A549 (cell line): ENCODE measurements at places on chromosomes 7 and 10.
A peak's percentile ranks its signal among the peaks of the same experiment; 100 is the strongest.

DNA sequence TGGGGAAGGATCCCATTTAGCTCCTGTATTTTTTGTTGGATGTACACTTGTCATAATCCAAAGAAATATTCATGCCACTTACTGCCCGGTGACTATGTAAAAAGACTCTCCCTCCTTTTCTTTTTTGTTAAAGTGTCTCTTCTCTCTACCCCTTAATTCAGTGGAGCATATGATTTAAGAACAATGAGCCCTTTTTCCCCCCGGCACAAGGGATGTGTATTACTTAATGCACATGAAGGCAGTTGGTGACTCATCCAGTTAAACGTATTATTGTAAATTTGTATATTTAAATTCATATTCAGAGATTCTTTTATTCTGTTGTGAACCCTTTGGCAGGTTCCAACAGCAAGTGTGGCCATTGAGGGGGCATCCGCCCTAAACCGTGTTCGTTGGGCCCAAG, 241.9 kb downstream of the SLC25A13 start:
- no peak for DNase-seq

- DNase-seq, result no peak
Measured at GRCh38 chr7:37751096-37751495, 67.5 kb downstream of the GPR141 start.

GRCh38 chr7:151176401-151176800, 8.9 kb upstream of the GBX1 start:
- DNase-seq, result no peak

- DNase-seq, result no peak
Measured at GRCh38 chr7:35725280-35725680, 30.3 kb upstream of the HERPUD2 start.

GRCh38 chr10:120105001-120105400, 212.5 kb downstream of the SEC23IP start:
- no peak for DNase-seq

- no peak for DNase-seq
Measured at GRCh38 chr7:151088019-151088855, 2.0 kb downstream of the AGAP3 start.

DNA sequence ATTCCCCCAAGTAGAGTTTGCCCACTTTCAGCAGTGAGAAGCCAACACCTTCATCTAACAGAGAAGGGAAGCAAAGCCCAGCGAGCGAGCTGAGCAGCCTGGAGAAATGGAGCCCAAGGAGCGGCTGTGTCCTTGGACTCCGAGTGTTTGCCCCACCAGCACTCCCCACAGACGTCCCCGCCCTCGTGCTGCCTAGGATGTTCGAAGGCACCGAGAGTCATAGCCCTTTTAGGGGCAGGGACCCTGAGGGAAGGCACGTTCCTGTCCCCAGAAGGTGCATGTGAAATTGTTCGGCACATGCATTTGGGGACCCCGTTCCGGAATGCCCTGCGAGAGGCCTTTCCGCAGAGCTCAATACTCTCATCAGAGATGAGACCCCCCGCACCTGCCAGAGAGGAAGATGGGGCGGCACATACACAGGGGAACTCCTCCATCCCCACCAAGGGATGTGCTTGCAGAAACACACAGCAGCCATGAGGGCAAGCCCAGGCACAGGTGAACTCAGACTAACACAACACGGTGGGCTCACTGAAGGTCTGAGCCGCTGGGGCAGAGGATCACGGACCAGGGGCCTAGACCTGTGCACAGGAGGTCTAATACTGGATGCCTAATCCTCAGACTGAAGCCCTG, 131.0 kb downstream of the DLG5 start:
- no peak for DNase-seq

GRCh38 chr7:44121761-44122420, 1.5 kb downstream of the POLD2 start:
- no peak for DNase-seq

DNA sequence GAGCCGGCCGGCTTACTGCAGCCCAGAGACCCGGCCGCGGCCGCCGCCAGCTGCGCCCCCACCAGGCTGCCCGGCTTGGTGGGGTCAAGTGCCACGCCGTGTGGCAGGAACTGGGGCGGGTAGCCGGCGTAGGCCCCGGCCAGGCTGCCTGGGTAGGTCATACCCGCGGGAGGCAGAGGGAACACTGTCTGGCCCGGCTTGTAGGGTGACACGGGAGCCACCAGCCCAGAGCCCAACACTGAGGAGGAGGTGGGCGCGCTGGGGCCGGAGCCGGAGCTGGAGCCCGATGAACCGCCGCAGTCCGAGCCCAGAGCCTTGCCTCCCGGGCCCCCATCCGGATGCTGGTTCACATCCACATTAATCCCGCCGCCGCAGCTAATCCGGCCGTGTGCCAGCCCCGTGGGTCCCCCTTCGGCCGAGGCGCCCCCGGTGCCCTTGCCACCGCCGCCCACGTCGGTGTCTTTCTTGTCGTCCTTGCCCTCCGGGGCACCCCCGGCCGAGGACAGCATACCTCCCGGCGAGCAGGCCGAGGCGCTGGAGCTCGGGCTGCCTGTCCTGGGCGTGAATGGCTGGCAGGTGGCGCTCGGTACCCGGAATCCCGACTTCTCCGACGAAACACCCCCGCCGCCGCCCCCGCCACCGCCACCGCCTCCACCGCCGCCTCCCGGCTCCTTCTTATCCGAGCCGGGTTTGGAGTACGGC, 2.0 kb downstream of the ZNF503 start:
- DNase-seq, result peak; percentile 64

DNA sequence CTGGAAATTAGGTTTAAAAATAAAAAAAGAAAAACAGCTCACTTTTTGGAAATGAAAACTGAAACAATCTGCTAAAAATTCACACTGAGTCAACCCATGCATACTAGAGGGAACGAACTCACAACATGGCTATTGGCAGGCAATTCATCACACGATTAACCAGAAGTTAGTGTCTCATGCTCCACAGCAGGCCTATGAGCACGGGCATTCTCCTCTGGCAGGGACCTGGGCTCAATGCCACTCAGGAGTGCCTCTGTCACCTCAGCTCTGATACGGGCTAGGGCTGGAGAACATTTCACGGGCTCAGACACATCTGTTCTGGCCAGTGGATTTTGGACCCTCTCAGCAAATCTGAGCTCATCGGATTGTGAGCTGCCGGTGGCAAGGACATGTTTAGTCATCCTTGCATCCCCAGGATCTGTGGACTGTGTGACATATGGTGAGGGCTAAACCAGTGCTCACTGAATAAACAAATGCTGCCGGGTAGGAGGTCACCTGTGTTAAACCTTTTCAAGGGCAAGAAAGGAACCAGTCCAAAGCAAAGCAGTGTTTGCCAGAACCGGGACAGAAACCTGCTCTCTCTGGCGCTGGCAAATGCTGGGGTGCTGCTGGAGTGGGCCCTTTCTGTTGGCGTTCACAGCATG, 40.1 kb downstream of the POLR3A start:
- DNase-seq, result no peak

GRCh38 chr10:127040756-127041155, 135.5 kb downstream of the DOCK1 start:
- DNase-seq, result no peak

DNA sequence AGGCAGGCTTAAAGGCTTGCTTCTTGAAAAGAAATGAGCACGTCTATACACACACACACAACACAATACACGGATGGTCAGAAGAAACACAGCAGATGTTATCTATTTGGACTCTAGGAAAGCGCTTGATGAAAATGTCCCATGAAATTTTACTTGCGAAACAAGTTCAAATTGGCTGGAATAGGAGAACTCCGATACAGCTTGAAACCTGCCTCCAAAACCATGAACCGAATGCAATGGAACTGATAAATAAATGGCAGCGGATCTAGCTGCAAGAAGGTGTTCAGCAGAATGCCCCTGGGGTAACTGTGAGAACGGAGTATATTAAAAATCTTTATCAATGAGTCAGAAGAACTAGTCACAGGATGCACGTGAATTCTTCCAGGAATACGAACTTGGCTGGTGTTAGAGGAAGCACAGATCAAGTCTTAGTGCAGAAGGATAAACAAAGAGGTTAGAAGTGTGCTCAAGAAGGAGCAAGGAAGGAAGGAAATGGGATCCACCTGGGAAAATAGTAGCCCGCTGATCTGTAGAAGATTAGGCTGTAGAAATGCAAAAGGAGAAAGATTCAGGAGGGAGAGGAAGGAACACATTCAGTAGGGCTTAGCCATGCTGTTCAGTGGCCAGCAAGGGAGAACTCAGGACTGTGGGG, 142.0 kb upstream of the PRKCQ start:
- DNase-seq, result peak; percentile 63

GRCh38 chr10:18406136-18406535, 245.3 kb downstream of the NSUN6 start:
- no peak for DNase-seq

GRCh38 chr7:71868797-71869196, 543.3 kb downstream of the CALN1 start:
- DNase-seq, result no peak

DNA sequence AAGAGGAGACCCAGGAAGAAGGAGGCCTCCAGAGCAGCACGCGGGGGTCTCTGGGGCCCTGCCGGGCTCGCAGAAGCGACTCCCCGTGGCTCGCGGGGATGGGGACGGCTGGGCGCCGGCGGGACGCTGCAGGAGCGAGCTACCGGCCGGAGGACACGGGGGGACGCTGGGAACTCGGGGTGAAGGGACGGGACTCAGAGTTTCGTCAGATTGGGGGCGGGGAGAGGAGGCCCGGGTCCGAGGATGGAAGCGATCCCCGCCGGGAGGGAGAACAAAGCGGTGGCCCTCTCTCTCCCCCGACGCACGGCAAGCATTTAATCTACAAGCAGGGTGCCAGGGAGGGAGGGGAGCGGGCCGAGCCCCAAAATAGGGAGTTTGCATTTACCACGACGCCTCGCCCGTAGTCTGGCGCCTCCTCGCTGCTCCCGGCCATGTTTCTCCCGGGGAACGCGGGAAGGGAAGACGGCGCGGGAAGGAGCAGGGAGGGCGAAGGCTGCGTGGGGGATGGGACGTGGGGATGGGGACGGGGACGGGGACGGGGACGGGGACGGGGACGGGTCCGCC, at the start of gene PRTFDC1:
PRTFDC1 (minus strand) TSS at position 464 of the 564 bp plus-strand sequence; CDS start at position 433, 31 bp downstream.
- DNase-seq, result peak; percentile 48

DNA sequence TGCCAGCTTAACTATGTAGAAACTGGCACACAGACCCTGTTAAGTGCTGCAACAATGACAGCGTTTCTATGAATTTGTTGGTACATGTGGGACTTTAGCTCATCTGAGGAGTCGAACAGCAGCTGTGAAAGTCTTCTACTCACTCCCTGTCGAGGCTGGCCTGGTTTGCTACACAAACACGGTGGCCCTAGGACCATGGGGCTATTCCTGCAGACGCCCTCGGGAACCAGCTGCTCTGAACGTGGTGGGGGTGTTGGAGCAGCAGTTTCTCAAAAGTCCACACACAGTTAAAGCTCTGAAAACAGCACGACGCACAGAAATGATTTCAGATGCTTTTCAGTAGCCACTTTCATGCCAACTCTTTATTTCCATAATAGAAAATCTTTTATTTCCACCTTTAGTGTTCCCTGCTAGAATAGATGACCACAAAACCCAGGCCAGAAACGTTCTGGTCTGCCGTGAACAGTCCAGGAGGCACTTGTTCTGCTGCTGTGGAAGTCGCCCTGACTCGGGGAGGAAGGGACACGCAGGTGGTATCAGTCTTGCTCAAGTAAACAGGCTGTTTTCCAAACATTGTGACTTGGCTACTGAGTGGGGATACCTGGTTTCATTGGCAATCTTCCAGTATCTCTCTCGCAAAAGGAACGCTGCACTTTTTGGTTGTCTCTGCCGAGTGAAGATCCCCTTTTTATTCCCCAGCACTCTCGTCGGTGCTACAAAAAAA, 21.5 kb downstream of the GUSB start:
- no peak for DNase-seq

- DNase-seq, result no peak
Measured at GRCh38 chr10:31694126-31694685, 234.4 kb downstream of the ARHGAP12 start.

DNA sequence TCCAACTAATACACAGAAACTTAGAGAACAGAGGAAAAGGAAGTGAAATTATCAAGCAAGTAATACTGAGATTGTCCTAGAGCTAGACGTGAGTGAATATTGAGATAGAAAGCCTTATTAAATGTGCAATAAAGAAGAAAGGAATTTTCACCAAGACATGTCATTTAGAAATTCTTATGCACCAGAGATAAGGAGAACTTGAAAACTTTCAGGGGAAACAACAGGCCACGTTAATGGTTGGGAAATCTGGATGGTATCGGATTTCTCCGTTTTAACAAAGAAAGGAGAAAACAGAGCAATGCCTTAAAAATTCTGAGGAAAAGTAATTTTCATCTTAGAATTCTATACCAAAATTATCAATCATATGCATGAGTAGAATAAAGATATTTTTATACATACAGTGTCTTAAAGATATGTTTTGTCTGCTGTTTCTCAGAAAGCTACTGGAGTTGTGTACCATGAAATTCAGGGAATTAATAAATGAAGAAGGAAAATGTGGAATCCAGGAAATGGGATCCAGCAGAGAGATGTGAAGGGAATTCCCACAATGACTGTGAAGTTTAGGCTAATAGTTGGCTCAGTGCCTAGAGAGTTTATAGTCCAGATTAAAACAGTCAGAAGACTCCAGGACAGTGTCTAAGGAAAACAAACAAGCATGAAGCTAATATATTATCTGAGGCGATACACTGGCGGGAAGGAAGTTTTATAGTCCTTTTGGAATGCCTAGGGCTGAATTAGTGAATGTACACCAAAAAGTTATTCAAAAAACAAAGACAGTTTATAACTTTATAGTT, 159.5 kb downstream of the PPP1R9A start:
- peak; percentile 36 for DNase-seq

DNA sequence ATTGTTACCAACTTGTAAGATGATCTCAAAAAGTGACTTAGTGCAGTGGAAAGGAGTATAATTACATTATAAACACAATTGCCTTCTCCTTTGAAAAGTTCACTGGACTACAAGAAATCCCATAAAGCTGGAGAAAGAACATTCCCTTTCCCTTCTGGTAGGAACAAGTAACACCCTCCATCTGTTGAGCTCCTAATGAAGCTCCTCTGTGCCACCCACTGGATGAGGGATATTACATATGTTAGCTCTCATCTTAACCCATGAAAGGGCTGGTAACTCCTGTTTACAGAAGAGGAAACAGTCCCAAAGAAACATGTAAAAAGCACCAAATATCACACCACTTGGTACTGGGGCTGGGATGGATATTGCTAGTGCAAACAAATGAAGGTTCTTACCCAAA, 8.1 kb downstream of the PGAM1 start:
- DNase-seq, result no peak

- DNase-seq, result peak; percentile 34
Measured at GRCh38 chr7:26398756-26399509, 107.3 kb downstream of the SNX10 start.

DNA sequence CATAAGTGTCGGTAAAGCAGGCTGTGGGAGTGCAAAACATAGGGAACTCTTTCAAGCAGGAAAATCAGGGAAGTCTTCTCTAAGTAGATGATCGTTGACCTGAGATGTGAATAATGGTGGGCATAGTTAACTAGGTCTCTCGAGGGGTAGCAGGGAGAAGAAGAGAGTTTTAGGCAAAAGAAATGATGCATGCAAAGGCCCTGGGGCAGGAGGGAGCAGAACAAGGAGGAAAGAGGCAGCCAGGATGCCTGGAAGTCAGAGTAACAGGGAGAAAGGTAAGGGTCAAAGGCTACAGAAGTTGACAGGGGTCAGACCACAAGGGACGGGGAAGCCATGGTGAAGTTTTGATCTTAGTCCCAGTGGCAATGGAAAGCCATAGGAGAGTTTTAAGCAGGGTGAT, 47.8 kb upstream of the PAX2 start:
- no peak for DNase-seq
